H7 (cell line): ENCODE measurements at places on chromosomes 16 and 17. TPM values are rescaled to one million over a fixed set of nuclear protein-coding genes. Genes with fewer than 3 reads are reported as not detected.

DNA sequence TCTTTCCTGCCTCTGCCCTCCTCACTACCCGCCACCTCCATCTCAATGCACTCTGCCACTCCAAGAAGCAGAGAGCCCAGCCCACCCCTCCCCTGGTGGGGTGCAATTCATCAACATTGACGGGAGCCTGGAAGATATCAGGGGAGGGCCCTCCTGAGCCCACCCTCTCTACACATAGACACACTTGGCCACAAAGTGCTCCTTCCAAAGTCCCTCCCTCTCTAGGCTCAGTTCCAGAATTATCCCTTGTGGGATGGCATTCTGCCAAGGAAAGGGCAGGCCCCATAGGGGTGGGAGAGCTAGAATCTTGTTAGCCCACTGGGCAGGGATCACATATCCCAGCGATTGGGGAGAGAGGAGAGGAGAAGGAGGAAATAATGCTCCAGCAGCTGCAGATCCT lies 66.2 kb downstream of the TMEM132E start:
- no peak for DNase-seq

DNA sequence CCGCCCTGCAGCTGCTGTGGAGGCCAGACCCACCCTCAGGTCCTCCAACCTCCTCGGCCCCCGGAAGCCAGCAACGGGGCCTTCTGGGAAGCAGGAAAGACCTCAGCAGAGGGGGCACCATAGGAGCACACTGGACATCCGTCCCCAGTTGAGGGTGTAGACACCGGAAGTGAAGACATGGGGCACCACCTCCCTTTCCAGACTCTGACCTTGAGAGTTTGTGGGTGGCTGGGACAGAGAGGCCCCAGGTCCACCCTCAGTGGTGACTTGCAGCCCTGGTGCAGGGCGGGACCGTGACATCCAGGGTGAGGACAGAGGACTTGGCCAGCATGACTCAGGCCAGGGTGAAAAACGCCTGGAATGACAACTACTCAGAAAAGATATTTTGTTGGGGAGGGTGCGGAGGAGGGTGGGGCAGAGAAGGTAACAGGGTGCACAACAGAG lies 19.9 kb downstream of the CEP295NL start:
- no peak for DNase-seq

- peak; percentile 64 for DNase-seq
Observed at GRCh38 chr16:84278968-84279367, 15.7 kb upstream of the WFDC1 start.

GRCh38 chr17:50935996-50936266 lies 69.8 kb upstream of the TOB1 start:
- no peak for DNase-seq

DNA sequence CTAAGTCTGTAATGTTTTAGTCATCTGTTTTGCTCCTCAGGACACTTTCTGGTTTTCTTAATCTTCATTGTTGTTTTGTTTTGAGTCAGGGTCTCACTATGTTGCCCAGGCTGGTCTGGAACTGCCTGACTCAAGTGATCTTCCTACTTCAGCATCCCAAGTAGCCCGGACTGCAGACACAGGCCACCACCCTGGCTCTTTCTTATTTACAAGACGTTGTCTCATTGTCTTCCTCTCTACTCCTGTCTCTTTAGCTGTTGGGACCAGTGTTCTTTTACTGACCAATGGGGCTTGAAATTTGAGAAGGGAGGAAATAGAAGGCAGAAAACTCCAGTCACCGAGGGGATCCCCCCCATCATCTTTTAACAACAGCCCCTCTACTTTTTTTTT lies 1.2 kb downstream of the SCPEP1 start:
- peak; percentile 64 for DNase-seq

- DNase-seq, result no peak
Observed at GRCh38 chr16:78183437-78184237, 84.2 kb downstream of the WWOX start.

GRCh38 chr17:27339198-27339835 lies 45.4 kb downstream of the WSB1 start:
- DNase-seq, result no peak

- no peak for DNase-seq
Observed at GRCh38 chr16:26386096-26386495, 680.6 kb upstream of the C16orf82 start.

DNA sequence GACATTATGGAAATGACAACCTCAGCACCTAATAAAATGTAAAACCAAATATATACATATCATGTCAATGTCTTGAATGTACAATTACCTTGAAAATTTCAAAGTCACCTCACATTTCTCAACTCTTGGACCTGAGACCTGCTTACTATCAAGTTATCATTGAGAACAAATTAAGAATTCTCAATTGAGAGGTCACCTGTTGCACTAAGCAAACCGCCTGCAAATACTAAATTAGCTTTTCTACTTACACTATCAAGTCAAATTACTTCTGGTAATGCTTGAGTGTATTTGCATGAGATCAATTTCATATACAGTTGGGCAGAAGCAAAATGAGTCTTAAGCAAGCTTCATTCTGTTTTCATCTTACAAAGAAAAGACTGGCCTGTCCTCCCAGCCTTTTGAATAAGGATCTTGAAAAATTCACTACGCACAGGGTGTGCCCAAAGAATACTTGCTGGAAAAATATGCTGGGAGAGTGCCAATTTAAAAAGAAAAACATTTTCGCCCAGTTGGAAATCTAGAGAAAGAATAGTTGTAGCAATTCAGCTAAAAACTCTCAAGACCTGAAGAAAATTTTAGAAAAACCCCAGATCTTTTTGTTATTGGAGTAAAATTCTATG lies 35.7 kb downstream of the KANSL1 start:
- DNase-seq, result no peak

DNA sequence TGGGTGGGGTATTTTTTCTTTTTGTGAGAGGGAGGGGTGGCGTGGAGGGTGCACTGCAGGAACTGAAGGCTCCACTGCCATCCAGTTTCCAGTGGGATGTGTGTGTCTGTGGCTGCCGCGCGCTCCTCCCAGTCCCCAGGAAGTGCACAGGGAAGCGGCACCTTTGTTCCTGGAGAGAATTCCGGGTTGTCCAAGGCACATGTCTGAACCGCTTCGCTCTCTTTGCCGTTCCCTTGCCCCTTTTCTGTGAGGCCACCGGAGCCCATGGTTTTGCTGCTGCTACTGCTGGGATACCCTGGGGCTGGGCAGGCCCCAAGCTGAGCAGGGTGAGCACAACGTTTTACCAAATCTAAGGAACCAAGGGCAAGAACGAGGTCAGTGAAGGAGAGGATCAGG lies 19.5 kb downstream of the ACSF3 start:
- DNase-seq, result no peak

DNA sequence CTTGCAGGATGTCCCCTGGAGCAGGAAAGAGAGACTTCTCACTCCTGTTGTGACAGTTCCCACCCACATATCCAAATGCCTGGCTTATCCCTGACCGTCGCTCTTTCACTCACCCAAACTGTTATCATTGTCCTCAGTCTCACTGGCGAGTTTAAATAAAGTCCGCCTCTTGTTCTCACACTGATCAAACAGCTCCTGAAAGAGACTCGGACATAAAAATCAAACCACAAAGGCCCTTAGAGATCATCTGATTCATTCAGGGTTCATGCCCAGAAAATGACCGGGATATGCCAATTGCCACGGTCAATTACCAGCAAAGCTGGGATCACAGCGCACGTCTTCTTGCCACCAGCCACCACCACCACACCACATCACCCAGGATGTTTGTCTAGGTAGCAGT lies 19.9 kb downstream of the GGA3 start:
- peak; percentile 26 for DNase-seq

GRCh38 chr16:71501547-71501946 lies 12.4 kb upstream of the ZNF19 start:
- no peak for DNase-seq

DNA sequence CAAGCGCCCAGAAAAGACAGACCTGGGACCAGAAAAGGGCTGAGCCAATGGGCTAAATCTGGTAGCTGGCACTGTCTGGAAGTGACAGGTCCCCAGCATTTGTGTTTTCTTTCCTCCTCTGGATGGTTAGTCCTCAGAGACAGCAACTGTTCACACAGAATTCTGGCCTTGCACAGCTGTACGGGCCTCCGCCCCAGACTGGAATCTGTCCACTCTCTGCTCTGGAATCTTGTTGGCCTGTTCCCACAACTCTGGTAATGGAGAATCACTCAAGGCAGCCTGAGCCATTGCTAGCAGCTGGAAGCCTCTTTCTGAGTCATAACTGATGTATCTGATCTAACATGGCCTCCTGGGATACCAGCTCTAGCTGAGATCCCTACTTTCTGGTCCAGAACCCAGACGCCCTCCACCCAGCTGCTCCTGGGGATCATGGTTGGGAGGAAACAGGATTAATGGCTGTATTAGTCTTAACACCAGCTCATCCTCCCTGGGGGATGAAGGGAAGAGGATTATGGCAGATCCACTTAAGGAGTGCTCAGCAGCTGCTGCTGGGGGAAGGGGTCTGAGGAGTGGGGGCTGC lies 9.1 kb downstream of the ZNF668 start:
- peak; percentile 32 for DNase-seq

DNA sequence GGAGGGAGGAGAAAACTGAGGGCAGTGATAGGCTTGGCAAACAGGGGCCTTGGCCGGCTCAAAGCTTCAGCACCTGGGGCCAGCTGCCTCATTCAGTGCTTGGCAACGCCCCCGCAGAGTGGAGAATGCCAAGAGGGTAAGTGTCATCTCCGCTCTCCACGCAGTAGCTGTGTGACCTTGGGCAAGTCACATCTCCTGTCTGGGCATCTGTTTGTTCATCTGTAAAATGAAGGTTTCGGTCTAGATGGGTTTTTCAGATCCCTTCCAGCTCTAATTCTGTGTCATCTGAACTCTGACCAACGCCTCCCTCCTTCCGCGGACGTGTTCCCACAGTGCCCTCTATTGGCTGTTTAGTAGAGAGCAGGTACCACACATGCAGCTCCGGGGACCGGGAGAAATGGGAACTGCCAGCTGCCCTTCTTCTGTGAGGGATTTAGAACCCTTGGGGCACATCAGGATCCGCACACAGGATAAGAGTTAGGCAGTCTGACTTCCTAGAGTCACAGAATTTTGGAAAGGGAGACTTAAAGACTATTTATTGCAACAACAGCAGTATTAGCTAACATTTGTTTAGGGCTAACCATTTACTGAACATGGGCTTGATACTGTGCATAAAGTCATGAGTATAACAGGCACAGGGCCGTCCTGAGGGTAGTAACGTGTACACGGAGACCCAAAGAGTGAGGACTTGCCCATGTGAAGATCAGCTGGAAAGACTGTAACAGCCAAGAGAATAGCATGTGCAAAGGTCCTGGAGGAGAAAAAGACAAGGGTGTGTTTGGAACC lies 26.8 kb downstream of the GP2 start:
- DNase-seq, result peak; percentile 72

- no peak for DNase-seq
Observed at GRCh38 chr17:14715561-14715960, 414.7 kb downstream of the HS3ST3B1 start.

DNA sequence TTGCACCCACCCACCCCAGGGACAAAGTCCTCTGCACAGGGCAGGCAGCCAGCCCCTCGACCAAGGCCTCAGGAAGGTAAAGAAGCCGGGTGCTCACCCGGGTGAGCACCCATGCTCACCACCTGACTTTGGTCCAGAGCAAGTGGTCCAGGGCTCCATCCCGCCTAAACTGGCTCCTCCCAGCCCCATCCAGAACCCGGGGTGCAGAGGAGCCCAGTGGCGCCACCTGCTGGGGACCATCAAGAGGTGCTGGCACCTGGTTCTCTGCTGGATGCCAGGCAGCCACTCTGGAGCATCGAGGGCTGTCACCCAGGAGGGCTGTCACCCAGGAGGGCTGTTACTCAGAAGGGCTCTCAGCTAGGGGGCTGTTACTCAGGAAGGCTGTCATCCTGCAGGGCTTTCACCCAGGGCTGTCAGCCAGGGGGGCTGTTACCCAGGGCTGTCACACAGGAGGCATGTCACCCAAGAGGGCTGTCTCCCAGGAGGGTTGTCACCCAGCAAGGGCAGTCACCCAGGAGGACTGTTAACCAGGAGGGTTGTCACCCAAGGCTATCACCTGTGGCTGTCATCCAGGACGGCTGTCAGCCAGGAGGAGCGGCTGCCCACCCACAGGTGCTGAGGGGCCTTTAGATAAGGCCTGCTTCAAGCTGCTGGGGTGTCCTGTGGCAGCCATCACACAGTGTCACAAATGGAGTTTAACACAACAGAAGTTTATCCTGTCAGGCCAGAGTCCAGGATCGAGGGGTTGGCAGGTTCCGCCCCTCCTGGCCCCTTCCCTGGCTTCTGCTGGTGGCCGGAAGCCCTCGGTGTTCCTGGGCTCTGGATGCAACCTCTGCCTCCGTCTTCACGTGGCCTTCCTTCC lies 98.5 kb downstream of the TNFRSF13B start:
- peak; percentile 96 for DNase-seq

Gene TSR3
- total RNA-seq, result 87.7 and 99.4 TPM in 2 replicates

DNA sequence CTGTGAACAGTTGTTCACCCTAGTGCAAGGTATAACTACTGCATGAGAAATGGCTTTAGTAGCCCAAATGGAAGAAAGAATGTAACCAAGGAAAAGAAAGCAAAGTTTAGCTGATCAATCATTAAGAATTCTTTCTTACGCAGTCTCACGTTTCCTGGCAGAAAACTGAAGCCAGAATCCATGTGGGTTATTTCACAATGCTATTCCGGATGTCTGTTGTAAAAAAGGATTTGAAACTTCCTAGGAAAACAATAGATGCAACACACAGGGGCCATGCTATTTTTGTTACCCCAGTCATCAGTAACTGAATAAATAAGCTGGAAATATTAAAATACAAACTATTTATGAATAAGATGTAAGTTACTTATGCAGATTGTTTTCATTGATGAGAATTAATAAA lies 802.5 kb downstream of the CDH8 start:
- DNase-seq, result no peak

DNA sequence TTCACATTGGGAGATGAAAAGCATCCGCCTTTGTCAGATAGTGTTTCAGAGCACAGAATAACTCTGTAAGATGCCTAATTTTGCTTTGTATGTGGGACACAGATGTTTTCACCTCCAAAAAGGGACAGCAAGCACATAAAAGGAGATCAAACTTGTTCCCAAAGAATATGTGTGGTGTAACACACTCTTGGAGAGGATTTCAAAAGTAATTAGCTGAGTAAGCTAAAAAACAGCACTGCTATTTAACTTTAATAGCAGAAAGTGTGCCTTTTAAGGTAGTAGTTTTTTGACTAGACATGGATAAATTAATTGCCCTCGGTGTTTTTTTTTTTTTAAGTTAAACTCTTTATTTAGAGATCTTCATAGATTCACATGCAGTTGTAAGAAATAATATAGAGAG lies 65.2 kb downstream of the COX10 start:
- no peak for DNase-seq

DNA sequence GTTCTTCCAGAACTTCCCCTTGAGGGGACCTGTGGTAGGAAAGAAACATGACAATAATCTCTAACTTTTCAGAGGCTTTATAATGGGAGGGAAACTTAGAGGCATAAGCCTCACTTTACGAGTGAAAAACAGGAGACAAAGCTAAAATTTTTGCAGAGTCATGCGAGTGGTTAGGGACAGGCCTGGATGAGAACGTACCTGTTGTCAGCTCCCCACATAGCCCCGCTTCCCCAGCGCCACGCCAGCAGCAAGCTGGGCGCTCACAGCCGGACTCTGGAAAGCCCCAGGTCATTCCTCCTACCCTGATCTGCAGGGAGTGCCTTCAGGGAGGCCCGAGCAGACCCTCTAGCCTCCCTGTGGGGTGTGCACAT lies 53.6 kb downstream of the LDHD start:
- DNase-seq, result no peak
